ENCODE measurements at places on chromosomes 5 and 9.

- DNase-seq = no peak
Observed at GRCh38 chr5:60494144-60494543, 205.8 kb downstream of the DEPDC1B start.

GRCh38 chr5:68950125-68950524 is 143.7 kb upstream of the SLC30A5 start:
- no peak for DNase-seq

GRCh38 chr5:148343603-148344487 is 8.5 kb downstream of the SPINK9 start:
- no peak for DNase-seq

DNA sequence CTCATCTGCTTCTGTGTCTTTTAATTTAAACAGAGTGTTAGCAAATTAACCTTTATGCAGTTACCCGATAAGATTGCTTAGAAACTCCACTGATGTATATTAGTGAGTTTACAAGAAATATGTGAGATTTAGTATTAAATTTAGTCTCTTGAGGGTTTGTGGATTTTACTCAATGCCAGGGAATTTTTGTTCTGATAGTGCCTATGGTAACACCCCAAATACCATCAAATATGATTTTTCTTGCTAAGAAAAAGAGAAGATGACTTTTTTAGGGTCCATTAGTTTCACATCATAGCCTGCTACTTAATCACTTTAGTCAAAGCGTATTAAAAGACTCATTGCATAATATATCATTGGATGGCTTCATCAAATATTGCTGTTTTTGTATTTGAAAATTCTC is 224.9 kb downstream of the PCSK5 start:
- DNase-seq = no peak

GRCh38 chr9:112271466-112272098 is 61.8 kb downstream of the PTBP3 start:
- no peak for DNase-seq

DNA sequence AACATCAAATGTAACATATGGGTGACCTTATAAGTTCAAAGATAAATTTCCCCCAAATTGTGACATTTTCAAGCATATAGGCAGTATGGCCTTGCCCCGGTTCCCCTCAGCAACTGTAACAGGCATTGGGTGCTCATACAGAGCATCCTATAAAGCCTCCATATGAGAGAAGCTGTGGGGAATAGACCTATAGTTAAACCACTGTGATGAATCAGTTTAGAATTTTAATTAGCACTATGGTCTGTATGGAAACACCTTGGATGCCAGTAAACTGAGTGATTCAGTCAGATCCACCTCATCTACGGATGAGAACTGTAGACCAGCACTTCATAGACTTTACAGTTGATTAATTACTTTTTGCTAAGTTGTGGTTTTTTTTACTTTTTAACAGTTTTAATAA is 79.4 kb downstream of the ERCC6L2 start:
- DNase-seq = no peak

- DNase-seq = no peak
Observed at GRCh38 chr5:158413122-158413680, 554.3 kb upstream of the CLINT1 start.

- DNase-seq = no peak
Observed at GRCh38 chr5:67243349-67243748, 46.8 kb upstream of the CD180 start.

DNA sequence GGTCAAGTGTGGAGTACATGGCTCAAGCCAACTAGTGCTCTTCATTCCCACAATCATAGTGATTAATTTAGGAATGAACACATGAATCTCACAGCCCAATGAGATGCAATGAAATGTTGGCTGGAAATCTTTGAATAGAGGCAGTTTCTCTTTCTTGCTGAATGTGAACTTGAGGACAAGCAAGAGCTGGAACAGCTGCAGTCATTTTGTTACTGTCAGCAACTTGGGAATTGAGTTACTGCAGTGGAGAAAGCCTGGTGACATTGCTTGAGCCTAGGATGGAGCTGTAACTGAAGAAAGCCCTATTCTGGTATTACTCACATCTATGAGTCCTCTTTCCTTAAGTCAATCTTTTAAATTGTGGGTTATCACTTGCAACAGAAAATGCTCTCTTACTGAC is 62.3 kb downstream of the YIPF5 start:
- no peak for DNase-seq

- DNase-seq = no peak
Observed at GRCh38 chr5:56055287-56055686, 60.5 kb upstream of the IL6ST start.

- no peak for DNase-seq
Observed at GRCh38 chr5:9737265-9737664, 107.1 kb upstream of the TAS2R1 start.

GRCh38 chr5:96662725-96663518 is 746 bp downstream of the CAST start:
- DNase-seq = peak; percentile 85

DNA sequence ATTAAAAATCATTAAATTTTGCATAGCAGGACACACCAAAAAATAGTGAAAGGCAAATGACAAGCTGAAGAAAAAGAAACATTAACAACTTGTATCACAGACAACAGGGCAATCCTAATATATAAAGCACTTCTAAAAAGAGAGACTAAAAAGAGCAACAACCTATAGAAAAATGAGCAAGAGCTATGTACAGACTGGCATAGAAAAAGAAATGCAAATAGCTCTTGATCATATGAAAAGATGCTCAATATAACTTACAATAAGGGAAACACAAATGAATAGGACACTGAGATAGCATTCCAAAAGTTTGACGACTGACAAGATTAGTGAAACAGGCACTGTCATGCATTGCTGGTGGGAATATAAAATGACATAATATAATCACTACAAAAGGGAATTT is 235.9 kb downstream of the SEC61B start:
- no peak for DNase-seq

DNA sequence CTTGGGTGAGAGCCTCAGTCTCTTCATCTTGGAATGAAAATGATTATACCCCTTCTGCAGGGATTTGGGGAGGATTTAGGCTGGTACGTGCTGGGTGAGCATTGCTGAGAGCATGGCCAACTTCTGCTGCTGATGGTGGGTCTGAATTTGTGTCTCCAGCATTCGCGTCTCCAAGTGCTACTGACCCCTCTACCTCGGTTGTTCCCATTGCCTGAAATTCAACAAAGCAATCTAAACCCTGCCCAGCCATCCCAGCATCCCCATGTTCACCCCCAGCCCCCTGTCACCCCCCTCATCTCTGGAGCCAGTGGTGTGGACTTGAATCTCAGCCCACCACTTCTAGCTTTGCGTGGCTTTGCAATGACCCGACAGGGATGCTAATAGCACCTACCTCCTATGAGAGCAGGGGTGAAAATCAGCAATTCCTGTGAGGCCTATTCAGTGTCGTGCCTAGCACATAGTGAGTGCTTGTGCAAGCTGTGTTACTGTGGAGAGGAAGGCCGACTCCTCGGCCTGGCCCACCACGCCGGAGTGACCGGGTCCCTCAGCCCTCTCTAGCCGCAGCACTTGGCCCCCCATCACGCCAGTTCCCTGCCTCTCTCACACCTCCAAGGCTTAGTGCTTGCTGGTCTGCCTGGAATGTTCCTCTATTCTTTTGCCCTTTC is 43.4 kb upstream of the SH3PXD2B start:
- no peak for DNase-seq

GRCh38 chr9:92607773-92608172 is 62.2 kb downstream of the IPPK start:
- no peak for DNase-seq

GRCh38 chr5:129652349-129653056 is 95.4 kb upstream of the MINAR2 start:
- no peak for DNase-seq

GRCh38 chr5:194102-194501 is 2.8 kb downstream of the LRRC14B start:
- no peak for DNase-seq

DNA sequence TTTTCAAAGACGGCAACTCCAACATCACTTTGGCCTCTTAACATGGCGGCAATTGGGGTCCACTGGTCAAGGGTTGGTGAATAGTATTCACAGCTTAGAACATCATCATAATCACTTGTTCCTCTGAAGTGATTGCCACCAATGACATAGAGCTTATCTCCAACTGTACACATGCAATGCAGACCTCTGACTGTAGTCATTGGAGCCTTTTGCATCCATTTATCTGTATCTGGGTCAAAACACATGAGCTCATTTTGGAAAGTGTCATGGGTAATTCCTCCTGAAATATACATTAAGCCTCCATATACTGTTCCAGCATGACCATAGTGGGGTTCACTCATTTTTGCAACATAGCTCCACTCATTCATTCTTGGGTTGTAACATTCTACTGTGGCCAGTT is 2.0 kb downstream of the KLHL9 start:
- no peak for DNase-seq

DNA sequence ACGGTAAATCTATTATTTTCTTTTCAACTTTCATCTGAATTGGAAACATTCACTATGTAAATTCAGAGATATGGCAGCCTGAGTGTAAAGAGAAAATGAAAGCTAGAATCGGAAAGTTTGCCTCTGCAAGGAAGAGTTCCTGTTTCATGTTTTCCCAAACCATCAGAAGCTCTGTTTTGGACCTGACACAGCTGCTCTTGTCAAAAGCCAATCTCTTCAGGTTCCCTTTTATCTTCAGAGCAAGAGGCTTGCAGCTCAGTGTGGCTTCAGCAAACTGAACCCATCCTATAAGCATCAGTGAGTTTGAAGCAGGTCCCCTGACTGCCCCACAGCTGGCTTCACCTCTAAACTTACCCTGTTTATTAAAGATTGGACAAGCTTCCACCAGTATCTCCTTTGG is 1099.7 kb downstream of the DTWD2 start:
- DNase-seq = no peak

GRCh38 chr5:143678148-143678905 is 133.6 kb upstream of the HMHB1 start:
- no peak for DNase-seq

- no peak for DNase-seq
Observed at GRCh38 chr5:169352901-169353300, 52.0 kb upstream of the SLIT3 start.

DNA sequence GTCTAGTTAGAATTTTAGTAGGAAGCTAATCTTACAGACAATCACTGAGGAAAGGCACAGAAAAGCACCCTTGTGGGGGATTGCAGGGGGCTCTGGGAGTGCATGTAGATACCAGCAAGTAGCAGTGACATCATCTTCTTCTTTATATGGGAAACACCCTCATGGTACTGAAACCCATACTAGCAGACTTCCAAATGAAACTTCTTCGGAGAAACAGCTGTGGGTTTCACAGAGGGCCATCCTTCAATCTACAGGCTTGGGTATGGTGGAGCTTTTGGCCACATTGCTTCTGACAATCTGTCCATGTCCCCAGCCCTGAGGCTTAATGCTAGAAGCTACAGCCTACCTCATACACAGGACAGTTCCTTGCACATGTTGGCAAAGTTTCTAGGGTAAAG is 165.2 kb upstream of the NFIB start:
- DNase-seq = no peak

Data from activated CD4-positive, alpha-beta T cell treated with anti-CD3 and anti-CD28 coated beads for 24 hours (primary cell).